ENCODE measurements at places on chromosomes 1 and 21.
A peak's percentile ranks its signal among the peaks of the same experiment; 100 is the strongest.

DNA sequence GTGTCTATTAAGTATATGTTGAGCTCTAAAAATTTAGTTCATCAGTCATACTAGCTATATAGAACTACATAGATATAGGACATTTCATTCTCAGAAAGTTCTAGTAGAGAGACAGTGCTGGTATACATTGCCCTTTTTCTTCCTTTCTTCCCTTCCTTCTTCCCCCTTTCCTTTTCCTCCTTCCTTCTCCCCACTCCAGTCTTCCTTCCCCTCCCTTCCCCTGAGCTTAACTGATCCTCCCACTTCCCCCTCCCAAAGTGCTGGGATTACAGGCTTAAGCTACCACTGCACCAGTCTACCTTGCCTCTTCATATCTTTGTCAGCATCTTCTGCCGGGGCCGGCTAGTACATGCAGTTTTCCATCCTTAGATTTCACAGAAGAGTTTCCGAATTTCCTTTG, 12.1 kb downstream of the THRAP3 start:
- no peak for DNase-seq

GRCh38 chr1:10751160-10751559, 45.3 kb downstream of the CASZ1 start:
- DNase-seq, result no peak

DNA sequence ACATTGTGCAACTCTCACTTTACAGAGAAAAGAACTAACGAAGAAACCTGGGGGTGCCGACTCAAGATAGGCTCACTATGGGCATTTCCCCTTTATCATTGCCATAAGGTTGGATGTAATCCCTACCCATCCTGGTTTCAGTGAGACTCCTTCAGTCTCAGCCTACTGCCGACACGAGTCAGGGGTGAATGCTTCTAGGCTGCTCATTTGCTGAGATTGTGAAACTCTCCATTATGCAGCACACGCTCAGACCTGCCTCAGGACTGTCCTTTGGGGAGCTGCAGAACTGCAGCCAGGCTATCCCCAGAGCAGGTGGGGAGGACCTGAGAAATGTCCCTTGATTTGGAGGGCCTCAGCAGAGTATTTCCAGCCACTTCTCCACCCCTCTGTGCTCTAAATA, 22.2 kb downstream of the TSHB start:
- DNase-seq, result no peak

- peak; percentile 69 for DNase-seq
These were observed at the start of gene ITLN2 for GRCh38 chr1:160954158-160955104. TSS of gene ITLN2 (minus strand) at chr1:160954809. CDS start at chr1:160954741, 68 bp downstream.

DNA sequence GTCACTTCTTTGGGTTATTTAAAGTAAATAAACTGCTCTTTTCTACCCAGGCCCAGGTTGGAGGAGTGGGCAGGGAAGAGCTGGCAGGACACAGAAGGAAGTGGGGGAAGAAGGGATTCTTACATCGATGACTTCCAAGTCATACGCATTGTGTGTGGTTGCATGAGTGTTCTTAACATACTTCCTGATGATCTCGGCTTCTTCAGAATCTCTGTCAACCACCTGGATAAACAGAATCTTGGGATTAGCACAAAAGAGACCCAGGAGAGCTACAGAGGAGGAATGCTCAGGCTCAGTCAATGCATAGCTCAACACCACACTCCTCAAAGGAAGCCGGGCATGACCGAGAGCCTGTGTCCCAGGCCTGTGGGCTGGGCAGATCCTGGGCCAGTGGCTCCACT, 42.1 kb downstream of the PARP1 start:
- DNase-seq, result no peak

DNA sequence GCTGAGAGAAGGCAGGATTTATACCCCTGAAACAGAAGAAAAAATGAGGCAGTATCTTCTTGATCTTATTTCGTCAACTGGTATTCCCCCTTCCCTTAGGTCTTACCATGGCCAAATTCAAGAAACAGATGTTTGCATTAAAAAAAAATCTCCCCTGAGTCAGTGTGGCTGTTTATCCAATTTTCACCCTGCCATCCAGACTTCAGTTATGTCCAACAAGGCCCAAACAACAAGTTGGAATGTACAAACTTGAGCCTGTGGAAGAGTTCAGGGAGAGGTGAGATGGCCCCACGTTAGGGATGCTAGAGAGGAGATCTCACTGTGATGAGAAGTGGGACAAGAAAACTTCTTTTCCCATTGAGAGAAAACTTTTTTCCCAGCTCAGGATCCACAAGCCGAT, 147.2 kb upstream of the PROX1 start:
- no peak for DNase-seq

GRCh38 chr1:26302733-26303405, 3.6 kb downstream of the UBXN11 start:
- DNase-seq, result no peak
